Activated naive CD4-positive, alpha-beta T cell treated with anti-CD3 and anti-CD28 coated beads, Interleukin-2, amount 50 U/mL, for 16 hours (primary cell): ENCODE measurements at places on chromosomes 16 and 17.

- DNase-seq, result no peak
Observed at GRCh38 chr17:16516594-16517051, 24.6 kb upstream of the LRRC75A start.

- DNase-seq, result no peak
Observed at GRCh38 chr16:61471737-61472136, 564.5 kb downstream of the CDH8 start.

DNA sequence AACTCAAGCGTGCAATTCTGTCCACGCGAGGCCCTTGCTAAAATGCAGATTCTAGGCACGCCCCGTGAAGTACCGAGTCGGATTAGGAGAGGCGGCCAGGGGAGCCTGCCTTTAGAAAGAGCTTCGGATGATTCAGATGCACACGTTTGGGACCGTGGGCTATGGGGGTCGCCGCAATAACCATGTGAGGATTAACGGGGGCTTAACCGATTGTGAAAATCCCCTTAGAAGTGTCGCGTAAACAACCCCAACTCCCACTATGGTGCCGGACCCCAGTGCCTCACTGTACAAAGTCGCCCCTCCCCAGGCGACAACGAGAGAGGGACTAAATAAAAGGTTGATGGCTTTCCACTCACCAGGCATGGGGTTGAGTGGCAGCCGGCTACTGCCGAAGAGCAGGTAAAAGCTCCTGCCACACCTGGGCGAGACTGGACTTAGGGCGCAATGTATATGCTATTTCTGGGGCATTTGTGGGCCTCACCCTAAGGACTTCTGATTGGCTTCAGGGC lies 635 bp upstream of the SP2 start:
- DNase-seq, result peak; percentile 37

DNA sequence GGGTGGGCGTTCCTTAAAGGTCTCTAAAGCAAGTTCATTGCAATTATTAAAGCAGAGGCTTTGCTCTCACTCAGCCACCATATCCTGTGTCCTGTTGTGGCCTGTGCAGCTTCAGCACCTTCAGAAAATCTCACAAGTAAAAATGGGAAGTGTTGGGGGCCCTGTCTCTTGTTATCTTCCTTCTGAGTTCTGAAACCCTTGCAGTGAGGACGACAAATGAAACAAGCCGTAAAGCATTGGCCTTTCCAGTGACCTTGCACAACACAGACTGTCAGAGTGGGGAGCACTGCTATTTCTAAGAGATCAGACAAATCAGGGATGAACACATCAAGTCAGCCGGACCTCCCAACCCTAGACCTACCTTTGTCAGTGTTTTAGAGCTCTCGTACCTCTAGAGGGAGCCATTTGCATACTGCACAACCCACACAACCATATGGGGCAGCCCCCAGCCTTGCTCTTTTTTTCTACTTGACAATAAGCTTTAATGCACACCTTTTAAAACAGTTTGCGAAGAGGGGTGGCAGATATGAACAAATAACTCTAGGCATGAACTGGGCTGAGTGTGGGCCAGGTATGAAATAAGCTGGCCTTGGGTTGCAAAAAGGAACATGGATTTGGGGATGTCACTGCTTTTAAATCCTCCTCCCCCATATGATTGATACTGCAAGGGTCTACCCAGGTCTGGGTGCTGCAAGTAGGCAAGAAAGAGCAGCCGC lies 89.8 kb downstream of the KATNIP start:
- no peak for DNase-seq

DNA sequence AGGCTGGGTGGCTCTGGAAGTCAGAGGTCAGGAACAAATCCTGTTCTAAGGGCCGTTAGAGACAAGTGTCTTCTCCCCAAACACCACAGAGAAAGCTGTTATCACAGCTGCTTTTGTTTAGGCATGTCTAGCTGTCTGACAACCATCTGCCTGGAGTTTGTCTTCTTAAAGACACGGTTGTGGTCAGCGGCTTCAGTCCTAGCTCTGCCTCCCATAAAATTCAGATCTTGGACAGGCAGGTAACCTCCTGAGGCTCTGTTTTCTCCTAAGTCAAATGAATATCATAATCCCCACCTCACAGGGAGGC lies 2.3 kb upstream of the ITGA3 start:
- no peak for DNase-seq

DNA sequence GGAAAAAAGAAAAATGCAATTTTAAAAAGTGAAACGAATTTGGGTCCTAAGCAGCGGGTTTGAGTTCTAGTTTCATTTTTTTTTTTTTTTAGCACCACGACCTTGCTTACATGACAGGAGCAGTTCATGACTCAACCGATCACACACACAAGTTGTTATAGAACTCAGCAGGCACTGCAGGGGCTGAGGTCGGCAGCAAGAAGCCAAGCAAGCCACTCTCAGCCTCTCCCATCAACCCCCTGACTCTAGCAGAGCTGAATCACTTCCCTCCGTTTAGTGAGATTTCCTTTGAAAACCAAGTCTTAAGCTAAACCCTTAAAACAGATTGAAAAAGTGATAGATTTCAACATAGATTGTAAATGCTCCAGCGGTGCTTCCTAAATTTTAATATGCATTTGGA lies 520.8 kb downstream of the HAPSTR1 start:
- DNase-seq, result no peak

DNA sequence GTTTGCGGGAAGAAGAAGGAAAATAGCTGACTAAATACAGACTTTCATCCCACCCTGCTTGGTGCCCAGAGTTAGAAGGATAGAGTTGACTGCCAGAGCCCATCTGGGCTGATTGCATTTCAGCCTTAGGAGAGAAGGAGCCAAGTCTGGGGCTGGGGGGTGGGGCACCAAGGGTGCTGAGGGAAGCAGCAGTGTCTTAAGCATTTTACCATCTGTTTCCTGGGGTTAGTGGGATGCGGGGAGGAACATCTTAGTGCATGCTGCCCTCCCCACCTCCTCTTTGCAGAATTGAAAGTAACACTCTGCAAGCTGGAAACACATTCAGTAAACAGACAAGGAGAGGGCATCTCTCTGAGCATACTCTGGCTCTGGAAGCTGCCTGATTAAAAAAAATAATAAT lies 1.5 kb upstream of the ARL5C start:
- DNase-seq, result no peak

DNA sequence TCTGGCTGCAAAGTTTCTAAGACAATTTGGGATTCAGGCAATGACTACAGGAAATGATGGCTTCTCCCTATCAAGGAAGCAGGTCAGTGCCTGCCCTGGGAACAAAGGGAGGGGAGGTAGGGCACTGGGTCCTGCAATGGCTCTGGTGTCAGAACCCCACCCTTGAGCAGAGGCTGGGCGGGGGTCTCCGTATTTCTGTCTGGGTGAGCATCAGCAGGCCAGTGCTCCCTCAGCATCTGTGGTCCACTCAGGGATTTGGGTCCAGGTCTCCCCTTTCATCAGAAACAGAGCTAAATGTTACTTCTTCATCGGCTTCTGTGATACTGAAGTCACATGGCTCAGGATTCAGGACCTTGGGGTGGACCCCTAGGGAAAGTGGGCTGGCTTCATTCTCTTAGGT lies 195.5 kb upstream of the CDH5 start:
- DNase-seq, result no peak

DNA sequence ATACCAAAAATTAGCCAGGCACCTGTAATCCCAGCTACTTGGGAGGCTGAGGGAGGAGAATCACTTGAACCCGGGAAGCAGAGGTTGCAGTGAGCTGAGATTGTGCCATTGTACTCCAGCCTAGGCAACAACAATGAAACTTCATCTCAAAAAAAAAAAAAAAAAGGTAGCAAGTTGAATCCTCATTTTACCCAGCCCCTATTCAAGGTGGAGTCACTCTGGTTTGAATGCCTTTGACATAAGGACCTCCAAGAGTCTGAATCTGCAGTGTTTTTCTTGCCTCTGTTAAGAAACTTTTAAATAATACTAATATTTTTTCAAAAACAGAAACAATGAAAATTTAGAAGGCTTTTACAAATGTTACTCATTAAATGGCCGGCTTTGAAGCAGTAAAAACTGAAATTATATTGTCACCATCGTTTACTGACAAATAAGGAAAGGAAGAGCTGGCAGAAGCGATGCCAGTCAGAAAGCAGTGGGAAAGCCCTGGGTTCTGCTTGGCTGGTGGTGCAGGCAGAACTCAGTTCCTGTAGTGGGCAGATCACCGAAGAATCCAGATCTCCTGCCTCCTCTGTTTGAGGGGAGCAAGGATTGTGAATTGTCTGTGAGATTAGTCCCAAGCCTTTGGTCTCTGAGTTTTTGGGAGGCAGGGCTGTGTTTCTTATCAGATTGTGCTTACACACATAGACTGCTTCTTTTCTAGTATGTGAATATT lies 99.7 kb upstream of the HAS3 start:
- no peak for DNase-seq

DNA sequence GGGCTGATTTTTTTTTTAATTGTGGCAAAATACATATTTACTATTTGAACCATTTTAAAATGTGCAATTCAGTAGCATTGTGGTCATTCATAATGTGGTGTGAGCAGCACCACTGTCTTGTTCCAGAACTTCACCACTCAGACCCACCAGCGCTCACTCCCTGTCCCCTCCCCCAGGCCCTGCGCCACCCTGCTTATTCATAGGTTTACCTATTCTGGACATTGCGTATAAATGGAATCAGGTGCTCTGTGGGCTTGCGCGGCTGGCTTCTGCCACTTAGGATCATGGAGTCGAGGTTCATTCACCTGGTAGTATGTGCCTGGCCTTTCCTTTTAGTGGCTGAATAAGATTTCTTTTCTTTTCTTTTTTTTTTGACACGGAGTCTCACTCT lies 59.4 kb downstream of the NT5M start:
- DNase-seq, result no peak

DNA sequence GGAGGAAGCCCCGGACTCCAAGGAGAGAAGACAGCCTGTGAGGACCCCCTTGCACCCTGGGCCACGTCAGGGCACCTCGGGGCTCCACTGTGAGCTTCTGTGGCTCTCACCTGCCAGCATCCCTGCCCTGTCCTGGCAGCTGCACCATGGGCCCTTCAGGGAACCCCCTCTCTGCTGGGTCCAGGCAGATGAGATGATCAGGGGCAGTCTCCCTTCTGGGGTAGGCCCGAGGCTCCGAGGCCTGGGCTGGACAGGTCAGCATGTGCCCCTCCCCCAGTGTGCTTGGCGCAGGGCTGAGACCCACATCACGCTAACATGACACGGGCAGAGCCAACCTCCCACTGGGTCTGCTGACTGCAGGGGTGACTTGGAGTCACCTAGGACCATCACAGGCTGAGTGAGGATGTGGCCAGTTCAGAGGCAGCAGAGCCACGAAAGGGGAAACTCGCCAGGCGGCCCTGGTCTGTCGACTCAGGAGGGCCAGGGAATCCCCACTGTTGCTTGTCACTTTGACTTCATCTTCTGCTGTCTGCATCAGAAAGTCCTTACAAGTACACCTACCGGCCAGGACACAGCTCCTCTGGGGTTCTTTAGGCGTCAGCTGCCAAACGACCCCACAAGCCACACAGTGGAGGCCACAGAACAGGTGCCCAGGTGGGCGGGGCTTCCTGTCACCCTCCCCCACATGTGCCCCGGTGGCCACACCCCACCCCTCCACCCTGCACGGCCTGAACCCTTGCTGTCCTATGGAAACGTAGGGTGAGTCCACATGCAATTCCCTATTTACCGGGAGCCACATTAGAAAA lies 2.2 kb downstream of the GALNS start:
- DNase-seq, result no peak

DNA sequence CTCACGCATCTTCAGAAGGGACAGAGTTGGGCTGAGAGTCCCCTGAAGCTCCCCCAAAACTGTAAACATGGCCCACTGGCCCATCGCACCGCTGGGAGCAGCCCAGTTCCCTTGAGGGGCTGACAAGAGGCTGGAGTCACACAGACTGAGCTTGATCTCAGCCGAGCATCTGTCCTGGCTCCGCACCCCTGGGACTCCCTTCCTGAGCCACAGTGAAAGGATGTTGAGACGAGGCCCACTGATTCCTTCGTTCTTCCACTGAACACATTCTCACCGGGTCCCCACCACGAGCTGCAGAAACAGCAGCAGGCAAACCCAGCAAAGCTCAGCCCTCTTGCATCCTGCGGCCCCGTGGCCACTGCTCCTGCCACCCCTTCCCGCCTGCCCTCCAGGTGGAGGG lies 145.9 kb upstream of the CIBAR2 start:
- no peak for DNase-seq

- DNase-seq, result peak; percentile 64
Observed at GRCh38 chr17:50198026-50198669, 3.3 kb downstream of the COL1A1 start.

GRCh38 chr16:3873482-3874173 lies 6.9 kb downstream of the CREBBP start:
- no peak for DNase-seq

GRCh38 chr17:41185001-41185400 lies 290 bp upstream of the KRTAP4-1 start:
- no peak for DNase-seq

- no peak for DNase-seq
Observed at GRCh38 chr17:49114703-49115102, 17.9 kb upstream of the B4GALNT2 start.

DNA sequence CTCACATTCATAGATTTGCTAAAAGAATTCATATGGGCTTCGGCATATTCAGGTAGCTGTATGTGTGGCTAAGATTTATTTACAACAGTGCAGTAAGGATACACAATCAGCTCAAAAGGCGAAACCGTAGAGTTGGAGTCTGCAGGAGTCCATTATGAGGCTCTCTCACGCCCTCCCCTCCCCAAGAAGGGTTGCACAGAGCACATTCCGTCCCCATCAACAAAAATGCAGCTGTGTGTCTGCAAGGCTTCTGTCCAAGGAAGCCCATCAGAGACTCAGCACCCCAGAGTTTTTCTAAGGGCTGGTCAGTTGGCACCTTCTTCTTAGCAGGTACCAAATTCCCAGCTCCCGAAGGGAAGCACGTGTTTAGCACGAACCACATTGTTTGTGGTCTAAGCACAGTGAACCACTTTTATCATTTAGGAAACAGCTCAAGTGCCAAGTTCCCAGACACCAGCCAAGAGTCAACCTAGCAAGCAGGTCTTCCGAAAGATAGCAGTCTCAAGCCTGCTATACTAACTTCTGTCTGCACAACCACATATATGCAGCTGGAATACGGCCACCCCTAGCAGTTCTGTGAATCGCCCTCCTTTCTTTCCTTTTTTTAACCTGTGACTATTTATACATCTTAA lies 28.5 kb upstream of the MEAK7 start:
- no peak for DNase-seq

DNA sequence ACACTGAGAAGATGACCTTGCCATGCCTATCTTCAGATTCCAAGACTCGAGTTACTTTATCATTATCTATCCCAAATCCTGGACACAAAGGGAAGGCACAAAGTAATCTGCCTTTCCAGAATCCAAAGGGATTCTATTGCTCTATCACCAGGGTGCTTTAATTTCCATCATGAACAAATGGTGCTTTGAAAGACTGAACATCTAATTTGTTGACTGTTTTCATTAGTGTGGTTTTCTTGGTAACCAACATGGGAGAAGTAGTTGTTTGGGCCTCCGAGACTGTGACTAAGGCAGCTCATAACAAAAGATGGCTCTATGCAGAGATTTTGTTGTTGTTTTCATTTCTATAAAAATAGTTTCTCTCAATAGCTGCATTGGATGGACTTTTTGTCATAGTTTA lies 441.0 kb upstream of the SOX9 start:
- DNase-seq, result no peak

- no peak for DNase-seq
Observed at GRCh38 chr16:22092143-22092933, at the start of gene VWA3A. Gene VWA3A, plus strand, starts transcription at chr16:22092541. Its CDS starts 97 bp downstream, at chr16:22092638.
